ENCODE measurements at places on chromosomes 3 and 15.

DNA sequence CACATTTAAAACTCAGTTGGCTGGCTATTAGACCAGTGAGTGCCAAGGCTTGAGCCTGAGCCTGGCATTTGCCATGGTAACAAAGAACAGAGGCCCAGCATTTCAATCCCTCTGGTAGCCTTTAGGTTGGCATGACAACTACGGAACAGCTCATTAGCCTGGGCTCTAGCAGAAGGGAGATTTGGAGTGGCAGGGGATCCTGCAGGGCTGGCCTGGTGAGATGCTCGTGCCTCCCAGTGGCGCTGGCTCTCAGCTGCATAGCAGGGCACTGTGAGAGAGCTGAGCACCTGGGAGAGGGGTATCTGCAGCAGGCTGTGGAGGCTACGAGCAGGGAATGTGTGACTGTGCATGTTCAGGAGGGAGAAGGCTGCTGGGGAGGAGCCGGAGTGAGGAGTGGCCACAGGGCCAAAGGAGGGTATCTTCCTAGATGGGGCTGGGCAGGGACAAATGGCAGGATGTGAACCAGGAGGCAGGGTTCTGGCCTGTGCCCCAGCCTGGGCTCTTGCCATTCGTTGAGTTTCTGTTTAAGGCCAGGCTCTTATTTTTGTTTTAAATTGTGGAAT, 5.6 kb upstream of the ABTB1 start:
- DNase-seq: no peak

DNA sequence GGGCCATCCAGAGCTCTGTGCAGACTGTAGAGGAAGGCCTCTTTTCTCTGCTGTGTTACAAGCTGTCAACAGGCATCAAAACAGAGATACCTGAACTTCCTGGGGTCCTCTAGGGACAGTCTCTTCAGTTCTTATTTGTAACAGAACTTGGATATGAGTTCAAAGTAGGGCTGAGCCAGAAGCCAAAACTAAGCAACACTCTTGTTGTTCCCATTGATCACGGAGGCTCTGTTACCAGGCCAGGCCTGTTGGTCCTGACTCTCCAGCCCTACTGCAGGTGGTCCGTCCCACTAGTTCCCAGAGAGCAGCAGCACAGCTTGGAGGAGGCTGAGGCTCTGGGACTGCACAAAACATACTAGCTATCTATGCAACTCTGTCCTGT, 13.1 kb upstream of the AHSG start:
- no peak for DNase-seq

DNA sequence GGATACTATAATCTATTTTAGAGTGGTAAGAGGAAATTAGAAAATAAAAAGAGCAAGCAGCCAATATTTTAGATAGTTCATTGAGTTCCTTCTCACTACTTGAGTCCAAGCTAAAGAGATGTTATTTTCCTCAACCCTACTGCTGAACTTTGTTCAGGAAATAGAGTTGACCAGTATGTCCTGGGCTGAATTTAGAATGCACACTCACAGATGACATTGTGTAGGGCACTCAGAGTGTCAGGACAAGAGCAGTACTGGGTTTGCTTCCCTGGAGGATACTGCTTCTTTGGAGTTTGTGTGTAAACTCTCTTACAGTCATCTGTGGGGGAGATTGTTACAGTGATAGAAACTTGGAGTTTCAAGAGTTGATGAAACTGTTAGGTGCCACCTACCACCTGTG, 80.0 kb upstream of the AGBL1 start:
- DNase-seq: no peak

DNA sequence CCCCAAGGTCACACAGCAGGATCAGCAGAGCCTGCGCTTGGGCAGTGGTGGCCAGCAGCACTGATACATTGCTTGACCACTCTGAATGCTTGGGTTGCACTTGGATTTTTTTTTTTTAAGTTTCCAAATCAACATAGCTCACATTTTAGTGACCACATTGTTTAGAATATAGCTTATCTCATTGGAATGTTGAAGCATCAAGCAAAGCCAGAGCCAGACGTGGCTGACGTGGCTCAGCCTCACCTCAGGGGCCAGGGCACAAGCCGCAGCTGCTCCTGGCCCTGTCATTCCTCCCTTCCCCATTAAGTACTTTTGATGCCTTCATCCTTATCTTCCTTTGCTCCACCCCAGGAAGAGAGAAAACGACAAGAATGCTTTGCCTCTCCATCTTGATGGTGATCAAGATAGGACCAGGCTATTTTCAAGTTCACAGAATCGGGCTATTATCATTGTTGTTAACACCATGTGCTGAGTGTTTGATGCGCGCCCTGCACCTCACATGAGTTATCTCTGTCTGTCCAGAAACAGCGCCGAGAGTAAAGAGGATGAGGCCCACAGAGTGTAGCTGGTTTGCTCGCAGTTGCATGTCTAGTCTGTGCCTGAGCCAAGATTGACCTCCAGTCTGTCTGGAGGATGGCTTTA, 75.8 kb downstream of the AAGAB start:
- DNase-seq: no peak

DNA sequence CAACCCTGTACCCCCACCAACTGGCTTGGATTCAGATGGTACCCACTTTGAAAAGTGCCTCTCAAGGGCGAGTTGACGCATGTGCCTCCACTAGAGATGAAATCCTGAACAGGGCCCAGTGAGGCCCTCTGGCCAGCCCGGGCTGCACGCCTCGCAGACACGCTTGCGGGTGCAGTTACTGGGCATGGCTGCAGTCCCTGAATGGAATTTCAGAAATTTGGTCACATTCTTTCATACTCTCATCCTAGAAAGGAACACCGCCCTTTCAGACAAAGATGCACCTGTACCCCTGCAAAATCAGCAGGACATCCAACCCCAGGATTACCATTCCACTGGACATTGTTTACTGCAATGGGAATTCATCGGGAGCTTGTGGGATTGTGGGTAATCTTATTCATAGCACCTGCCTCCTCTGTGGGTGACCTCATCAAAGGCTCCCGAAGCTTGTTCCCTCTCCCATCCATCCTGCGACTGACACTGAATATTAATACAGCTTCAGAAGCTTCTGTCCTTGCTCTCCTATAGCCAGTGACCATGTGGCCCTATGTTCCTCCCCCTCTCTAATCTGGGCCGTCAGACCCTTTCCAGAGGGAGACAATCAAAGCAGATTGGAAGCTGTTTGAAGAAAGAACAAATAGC, 42.5 kb upstream of the TPM1 start:
- no peak for DNase-seq

DNA sequence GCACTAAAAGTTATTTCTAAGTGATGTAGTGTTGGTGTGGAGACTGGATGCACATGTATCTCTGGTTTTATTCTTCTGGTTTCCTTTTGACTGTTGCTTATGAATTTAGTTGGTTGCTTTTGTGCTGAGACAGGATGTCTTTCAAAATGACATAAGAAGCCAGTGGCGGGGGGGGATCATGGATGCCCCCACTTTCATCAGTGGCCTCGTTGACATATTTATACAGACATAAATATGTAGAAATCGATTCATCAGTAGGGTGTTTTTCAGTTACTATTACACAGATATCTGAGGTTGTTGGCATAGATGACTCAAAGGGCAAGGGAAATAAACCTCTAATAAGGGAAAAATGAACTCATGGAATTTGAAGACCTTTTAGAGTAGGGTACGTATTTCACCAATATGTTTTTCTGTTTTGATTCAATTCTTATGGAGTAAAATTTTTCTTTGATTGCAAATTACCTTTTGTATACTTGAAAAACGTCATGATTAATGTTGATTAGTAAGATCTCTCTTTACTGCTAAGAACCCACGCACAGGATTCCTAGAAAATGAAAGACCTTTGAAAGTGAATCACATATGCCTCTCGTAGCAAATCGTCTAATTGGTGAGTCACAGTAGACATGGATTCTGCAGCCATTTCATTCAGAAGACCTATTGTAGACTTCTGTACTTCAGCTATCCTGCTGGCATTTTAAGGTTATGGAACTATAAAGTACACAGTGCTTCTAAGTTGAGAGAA, 97.4 kb upstream of the RBMS3 start:
- DNase-seq: no peak

GRCh38 chr3:10901296-10901945, 85.4 kb downstream of the SLC6A11 start:
- DNase-seq: no peak

DNA sequence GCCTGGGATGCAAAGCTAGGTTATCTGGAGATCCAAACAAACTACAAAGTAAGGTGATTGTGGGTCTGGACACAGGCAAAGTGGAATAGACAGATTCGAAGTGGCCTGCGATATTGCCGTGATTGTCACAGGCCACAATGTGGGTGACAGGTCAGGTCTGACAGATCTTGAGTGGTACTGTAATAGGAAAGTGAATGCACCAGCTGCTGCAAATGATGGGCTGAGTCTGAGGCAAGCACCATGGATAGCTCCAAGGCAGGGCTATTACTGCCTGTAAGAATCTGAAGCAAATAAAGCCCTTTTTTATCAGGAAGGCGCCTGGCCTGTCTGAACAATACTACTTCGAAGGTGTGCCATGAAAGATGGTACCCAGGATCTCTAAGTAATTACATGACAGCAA, 10.0 kb downstream of the ARMC8 start:
- DNase-seq: no peak

- no peak for DNase-seq
These were observed 103.6 kb upstream of the SPATA12 start for GRCh38 chr3:56956906-56957305.

- DNase-seq: no peak
These were observed 1245.3 kb downstream of the ROBO2 start for GRCh38 chr3:78285032-78285728.

DNA sequence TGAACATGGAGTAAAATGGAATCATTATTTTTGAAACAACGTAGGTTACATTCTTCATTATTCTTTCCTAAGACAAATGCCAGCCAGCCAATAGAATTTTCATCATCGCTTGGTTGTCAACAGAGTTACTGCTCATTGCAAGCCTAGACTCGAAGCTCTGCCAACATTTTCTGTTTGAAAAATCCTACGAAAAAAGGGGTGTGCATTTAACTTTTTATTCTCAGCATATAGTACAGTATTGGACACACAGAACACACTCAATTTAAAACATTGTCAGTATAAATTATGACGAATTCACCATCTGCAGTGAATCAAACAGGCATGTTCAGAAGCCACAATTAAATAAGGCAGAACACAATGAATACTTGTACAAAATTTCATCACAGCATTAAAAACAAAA, 232.1 kb downstream of the NR1D2 start:
- DNase-seq: no peak

DNA sequence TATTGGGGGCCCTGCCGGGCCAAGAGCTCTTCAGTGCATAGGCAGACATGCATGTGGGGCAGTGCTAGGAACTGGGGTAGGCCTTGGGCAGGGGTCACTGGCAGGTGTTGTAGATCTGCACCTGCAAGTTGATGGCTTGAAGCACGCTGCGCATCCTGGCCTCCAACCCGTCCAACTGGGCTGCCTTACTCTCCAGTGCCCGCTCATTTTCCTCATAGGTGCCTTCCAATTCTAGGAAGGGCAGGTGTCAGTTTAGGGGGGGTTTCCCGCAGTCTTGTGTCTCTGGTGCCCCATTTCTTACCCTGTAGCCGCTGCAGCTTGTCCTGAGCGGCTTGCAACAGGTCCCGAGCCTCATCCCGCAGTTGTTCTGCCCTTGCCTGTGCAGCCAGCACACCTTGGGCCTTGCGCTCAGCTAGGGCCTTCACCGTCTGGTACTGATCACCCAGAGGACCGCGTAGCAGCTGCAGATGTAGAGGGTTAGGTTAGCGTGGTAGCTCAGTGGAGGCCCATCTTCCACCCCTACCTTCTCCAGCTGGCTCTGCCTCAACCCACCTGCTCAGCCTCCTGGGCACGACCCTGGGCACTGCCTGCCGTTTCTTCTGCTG, 611 bp upstream of the USP19 start:
- DNase-seq: no peak

GRCh38 chr15:31295658-31296057, 31.0 kb upstream of the KLF13 start:
- DNase-seq: no peak

DNA sequence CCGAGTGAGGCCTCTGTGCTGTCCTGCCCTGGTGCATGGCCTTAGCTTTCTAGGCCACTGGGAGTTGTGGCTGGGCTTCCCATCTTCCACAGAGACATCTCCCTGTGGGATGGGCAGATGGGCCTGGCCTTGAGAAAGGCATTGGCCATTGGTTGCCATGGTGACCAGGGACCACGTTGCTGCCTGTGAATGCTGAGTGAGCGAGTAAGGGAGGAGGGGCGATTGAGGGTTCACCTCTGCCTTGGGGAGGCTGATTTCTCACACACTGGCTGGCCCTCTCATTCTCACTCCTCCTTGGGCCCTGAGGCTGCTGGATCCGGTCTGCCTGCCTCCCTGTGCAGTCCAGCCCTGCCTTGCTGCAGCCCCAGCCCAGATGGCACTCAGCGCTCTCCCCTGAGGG, 26.4 kb upstream of the DOCK3 start:
- no peak for DNase-seq

DNA sequence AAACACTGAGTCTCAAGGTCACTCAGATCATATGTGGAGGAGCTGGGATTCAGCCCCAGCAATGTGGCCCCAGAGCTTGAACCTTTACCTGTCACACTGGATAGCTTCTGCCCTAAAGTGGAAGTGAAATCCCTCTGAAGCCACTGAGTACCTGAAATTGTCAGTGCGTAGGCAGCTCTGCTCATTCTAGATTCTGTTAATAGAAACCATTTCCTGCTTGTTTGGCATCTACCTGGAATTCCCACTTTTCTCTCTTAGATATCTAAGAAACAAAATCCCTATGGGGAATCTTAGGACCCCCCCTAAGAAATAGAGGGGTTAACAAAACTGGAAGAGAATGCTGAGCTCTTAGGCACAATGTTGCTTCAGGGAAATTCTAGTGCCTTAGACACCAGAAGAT, 29.8 kb downstream of the FBXL22 start:
- DNase-seq: no peak

GRCh38 chr3:56488812-56489600, 20.7 kb upstream of the ERC2 start:
- DNase-seq: no peak

- DNase-seq: no peak
These were observed 18.7 kb downstream of the CHST14 start for GRCh38 chr15:40489274-40490175.

DNA sequence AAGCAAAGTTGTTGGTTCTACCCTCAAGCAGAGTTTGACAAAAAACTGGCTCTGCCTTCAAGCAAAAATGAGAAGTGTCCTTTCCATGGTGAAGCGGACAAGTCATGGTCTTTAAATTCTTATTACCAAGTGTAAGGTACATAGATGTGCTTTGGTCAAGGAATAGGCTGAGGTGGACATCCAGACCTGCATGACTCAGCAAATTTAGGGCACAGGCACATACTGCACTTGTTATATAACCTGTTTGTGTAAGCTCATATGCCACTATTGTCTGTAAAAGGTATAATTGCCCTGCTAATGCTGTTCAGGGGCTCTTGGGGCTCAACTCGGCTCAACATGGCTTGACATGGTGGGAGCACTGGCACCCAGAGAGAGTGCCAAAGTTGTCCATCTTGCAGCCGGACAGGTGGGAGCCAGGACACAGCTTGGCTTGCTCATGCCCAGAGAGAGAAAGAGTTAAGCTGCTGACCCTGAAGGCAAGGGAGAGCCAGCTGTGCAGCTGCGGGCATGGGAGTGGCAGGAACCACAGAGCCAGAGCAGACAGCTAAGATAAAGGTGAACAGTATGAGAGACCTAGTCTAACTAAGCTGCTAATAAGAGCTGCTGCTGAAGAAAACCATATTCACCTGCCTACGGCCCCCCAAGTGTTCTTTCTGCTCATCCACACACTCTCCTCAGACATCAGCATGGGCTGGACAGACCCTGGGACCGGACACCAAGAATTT, 17.7 kb downstream of the MCCC1 start:
- no peak for DNase-seq

GRCh38 chr15:41967506-41968206, 4.7 kb downstream of the EHD4 start:
- DNase-seq: peak; percentile 26
